ENCODE measurements at places on chromosomes 11 and 22. TPM values are rescaled to one million over a fixed set of nuclear protein-coding genes. Genes with fewer than 3 reads are reported as not detected.

- no peak for DNase-seq
Measured at GRCh38 chr11:6229911-6230310, 4.5 kb downstream of the FHIP1B start.

DNA sequence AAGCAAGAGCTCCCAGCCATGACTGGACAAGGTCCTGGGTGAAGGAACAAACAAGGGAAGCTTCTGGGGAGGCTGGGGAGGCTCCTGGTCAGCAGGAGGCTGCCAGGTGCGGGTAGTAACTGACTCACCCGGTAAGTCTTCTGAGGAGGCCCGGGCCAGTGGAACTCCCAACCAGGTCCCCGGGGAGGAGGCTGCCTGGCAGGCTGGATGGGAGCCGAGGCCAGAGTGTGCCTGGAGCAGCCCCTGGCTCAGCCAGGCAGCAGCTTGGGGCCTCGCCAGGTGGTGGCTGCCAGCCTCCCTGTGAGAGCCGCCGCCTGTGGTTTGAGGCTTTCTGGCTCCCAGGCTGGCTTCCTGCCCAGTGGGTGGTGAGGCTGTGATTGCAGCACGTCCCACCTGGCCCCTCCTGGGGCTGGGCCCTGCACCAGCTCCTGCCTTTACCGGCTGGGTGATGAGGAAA is 46.2 kb downstream of the IGF2 start:
- DNase-seq = peak; percentile 67

Gene RASL10A
- not detected for total RNA-seq

Gene SLC22A8
- total RNA-seq = not detected

Gene TMPRSS4
- not detected for total RNA-seq

Gene LRRC10B
- total RNA-seq = 0.85 TPM

Measured in ascending aorta (tissue), 2 donors.